HuH-7 (cell line): ENCODE measurements at places on chromosomes 6 and 20.

DNA sequence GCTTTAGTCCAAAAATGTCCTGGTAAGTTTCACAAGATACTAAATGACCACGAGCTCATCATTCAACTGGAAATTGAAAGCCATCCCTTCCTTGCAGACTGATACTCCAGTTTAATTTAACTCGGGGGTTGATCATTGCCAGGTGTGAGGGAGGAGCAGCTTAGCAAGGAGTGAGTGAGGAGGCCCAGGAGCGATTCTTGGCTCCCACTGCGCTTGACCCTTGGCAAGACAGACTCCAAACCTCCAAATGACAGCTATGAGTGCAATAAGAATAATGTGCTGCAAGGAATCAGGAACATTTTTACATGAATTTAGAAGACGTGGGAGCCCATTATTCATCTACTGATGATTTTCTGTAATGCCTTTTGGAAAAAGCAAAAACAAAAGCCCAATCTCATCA is 64.9 kb downstream of the LAMA4 start:
- DNase-seq: no peak

GRCh38 chr6:110325197-110325596 is 33.0 kb downstream of the METTL24 start:
- DNase-seq: no peak

DNA sequence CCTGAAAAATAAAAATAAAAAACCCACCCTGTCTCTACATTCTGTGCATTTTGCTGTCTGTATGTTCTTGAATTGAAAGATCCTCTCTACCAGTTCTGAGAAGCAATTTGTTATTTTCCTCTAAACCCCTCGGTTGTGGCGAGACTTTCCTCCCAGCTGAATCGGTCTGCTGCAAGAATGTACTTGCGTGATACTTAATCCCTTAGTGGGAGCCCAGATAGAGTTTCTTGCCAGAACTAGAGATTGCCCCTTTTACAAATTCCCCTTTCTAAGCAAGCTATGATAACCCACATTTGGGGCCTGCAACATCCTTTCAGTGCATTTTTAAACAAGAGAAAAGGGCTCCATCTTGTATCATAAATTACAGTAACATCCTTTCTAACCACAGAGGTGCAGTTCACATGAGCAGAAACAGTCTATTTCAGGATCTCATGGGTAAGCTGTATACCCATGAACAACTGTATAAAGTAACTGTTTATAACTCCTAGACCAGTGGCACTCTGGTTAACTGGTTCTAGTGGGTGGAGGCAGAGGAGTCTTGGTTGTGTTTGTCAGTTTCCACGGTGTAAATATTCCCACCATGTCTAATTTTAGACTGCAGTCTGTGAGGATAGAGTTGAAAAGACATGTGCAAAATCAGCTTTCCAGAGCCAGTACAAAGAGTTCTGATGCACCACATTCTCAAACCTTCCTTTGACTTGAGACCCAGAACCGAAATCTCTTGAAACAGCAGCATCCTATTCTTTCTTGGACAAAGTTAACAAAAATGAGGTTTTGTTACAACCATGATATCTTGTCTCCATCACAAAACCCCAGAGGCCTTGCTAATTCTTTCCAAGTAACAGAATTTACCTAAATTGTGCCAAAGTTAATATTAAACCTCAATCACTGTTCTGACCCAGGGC is 113.1 kb upstream of the ZNF217 start:
- DNase-seq: no peak

DNA sequence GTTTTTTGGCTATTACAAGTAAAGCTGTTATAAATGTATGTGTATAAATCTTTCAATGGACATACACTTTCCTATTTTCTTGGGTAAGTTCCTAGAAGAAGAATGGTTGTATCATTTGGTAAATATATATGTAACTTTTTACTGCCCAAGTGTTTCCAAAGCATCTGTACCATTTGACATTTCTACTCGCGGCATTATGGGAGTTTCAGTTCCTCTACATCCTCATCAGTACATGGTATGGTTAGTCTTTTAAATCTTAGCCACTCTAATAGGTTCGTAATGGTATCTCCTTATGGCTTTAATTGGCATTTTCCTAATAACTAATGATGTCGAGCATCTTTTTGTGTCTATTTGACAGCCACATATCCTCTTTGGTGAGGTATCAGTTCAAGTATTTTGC is 12.9 kb downstream of the SNPH start:
- no peak for DNase-seq

DNA sequence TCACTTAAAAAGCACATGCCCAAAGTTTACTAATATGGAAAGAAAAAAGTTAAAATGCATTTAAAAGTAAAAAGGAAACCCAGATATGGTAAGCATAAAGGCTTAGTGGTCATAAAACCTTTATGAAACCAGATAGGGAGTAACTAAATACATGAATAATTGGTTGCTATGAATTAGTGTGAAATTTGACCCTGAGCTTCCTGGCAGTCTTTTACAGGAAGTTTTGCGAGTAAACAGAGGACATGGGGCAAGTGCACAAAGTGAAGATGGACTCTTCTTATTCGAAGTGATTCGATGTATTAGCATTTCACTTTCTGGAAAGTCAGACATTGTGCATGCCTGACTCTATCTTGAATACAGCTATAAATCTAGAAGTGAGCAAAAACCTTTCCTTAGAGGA is 90.9 kb upstream of the MLIP start:
- no peak for DNase-seq

GRCh38 chr20:63415647-63416391 is 54.7 kb upstream of the CHRNA4 start:
- no peak for DNase-seq

- DNase-seq: no peak
Observed at GRCh38 chr20:10733122-10733521, 59.3 kb upstream of the JAG1 start.

DNA sequence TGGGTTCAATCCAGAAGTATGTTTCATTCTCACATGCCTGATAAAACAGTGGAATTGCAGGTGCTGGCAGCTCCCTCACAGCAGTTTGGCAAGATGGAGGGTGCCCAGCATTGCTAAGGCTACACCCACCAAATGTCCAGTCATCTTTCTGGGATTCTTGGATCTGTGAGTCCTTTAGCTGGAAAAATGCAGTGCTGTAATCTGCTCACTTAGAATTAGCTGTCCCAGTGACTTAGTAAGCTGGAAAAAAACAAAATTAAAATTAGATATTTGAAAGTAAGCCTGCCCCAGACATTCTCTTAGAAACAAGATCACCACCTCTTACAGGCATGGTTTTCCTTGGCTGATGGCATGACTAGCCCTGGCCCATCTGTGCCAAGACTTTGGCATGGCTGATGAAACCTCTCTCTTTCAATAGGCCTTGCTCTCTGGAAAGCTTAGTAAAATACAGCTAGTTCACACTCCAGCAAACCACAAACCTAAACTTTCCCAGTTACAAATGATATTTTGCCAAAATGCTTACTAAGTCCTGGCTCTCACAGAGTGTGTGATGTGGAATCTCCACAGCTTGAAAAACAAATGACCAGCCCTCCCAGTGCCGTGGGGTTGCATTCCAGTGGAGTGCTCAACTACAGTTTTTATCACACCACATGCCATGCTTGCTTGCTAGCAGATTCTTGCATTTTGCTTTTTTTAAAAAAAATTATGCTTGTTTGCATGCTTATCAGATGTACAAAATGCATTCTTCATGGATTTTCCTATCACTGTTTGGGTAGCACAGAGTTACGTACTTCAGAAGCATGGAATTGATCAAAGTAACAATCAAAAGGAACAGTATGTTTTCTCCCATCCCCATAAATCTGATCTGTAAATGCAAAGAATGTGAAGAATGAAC is 261.5 kb downstream of the EYA4 start:
- no peak for DNase-seq

GRCh38 chr20:33609504-33609903 is 52.6 kb upstream of the C20orf144 start:
- DNase-seq: no peak

- no peak for DNase-seq
Observed at GRCh38 chr6:44661221-44662008, 273.9 kb downstream of the CDC5L start.

- DNase-seq: no peak
Observed at GRCh38 chr20:35600176-35600992, 15.2 kb upstream of the SPAG4 start.

- DNase-seq: no peak
Observed at GRCh38 chr6:14732226-14732843, 513.5 kb upstream of the JARID2 start.

- peak; percentile 36 for DNase-seq
Observed at GRCh38 chr6:110656492-110656891, 158.8 kb downstream of the CDK19 start.

GRCh38 chr6:157898169-157898568 is 75.1 kb downstream of the SNX9 start:
- DNase-seq: no peak

DNA sequence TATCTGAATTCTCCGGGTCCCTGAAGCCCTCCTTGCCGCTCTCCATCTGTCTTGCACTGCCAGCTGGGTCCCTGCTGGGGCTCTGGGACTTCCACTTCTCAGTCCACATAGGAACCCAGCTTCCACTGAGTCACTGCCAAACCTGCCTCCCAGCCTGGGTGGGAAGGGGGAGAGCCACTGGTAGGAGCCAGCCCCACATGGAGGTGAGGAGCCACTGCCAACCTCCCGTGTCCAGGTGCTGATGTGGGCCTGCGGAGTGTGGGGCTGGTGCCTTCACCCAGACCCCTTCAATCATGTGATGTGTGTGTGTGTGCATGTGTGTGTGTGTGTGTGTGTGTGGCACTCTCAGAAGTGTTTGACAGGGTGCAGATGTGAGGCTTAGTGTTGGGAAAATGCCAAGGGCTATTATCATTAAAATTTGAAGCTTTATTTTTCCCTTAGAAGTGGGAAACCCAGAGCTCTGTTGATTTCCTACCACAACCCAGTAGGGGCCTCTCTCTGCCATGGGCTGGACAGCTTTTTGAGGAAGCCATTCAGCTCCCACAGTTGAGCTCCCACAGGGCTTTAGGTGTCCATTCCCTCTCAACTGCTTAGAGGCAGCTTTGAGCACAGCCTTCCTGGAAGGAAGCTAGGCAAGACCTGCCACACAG is 9.3 kb upstream of the SGK2 start:
- DNase-seq: no peak

GRCh38 chr6:21135484-21136013 is 458.0 kb upstream of the SOX4 start:
- DNase-seq: no peak

DNA sequence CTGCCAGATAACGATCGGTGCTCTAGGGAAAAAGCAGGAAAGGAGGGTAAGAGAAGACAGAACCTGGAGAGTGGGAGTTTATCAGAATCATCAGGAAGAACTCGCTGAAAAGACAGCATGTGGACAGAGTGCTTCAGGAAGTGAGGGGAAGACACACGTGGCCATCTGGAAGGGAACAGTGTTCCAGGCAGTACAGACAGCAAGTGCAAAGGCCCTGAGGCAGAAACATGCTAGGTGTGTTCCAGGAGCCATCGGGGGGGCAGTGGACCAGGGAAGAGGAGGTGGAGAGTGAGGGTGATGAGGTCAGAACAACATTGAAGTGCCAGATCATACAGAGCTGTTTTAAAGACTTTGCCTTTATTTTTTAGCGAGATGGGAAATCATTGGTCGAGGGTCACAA is 354.3 kb upstream of the CNR1 start:
- no peak for DNase-seq

DNA sequence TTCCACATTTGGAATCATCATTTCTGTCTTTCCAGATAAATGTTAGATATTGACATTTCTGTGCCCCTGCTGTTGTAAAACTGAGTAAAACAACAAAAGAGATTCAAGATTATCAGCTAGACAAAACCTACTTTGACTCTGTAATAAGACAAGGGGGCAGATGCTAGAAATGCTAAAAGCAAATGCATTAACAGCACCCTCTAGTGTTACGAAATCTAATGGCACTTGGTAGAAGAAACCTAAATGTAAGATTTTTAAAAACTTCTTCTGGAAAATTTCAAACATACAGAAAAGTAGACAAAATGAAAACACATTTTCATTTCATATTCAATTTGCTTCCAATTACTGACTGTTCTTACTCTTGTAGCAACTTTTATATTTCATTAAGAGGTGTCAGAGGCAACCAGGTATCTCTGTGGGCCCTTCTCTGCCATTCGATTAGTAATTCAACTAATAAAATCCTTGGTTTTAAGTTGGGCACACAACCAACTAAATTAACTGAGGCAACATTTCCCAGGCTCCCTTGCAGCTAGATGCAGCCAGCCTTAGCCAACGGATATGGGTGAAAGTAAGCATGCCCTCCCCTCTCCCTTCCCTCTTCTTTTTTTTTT is 45.0 kb downstream of the SLC23A2 start:
- DNase-seq: no peak

GRCh38 chr20:35264755-35265154 is 13.2 kb downstream of the MMP24OS start:
- DNase-seq: peak; percentile 81

- DNase-seq: no peak
Observed at GRCh38 chr20:31593221-31594001, 11.7 kb upstream of the ID1 start.

GRCh38 chr6:106939848-106940247 is 34.7 kb downstream of the CD24 start:
- DNase-seq: no peak

GRCh38 chr6:42279144-42279781 is 61.6 kb upstream of the MRPS10 start:
- DNase-seq: no peak

DNA sequence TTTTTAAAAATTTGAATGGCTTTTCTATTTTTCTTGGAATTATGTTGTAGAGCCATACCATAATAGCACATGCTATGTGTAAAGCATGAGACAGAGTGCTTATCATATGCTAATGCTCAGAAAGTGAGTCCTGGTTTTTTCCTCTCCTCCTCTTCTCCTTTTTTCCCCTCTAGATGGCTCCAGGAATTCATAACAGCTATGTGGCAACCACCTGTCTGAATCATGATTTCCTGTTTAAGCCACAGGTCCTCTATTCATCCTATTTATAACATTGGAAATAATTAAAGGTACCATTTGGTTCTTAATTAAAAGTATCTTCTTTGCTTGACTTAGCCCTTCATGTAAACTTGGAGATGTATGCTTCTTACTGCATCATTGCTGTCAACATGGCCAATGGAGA is 260.0 kb upstream of the MAP3K7 start:
- no peak for DNase-seq

DNA sequence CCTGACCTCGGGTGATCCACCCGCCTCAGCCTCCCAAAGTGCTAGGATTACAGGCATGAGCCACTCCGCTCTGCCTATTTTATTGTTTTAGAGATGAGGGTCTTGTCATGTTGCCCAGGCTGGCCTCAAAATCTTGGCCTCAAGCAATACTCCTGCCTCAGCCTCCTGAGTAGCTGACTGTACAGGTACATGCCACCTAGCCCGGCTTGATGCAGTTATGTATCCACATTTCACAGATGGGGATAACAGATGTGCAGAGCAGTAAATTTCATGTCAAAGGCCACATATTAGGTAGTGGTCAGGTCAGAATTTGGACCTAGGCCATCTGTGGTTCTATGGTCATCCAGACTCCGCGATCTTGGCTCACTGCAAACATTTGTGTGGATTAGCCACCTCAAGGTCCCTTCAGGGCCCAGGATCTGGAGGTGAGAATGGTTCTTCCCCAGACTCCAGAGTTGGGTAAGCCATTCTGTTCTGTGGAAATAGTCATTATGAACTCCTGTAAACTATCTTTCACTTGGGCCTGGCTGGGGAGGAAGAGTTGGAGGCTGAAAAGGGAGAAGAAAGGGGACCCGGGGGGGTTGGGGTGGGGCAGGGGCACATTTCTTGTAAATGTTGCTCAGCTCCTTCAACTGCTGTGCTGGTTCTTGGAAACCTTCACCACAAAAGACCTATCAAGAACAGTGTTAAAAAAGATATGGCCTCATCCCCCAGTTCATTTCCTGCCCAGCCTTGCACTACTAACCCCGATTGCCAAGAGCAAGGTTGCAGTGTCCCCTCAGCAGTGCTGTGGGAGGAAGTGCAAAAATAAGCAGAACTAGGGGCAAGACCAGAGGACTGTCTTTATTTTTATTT is 13.0 kb downstream of the PIM1 start:
- DNase-seq: no peak
